ENCODE measurements at places on chromosomes 11 and 22.

DNA sequence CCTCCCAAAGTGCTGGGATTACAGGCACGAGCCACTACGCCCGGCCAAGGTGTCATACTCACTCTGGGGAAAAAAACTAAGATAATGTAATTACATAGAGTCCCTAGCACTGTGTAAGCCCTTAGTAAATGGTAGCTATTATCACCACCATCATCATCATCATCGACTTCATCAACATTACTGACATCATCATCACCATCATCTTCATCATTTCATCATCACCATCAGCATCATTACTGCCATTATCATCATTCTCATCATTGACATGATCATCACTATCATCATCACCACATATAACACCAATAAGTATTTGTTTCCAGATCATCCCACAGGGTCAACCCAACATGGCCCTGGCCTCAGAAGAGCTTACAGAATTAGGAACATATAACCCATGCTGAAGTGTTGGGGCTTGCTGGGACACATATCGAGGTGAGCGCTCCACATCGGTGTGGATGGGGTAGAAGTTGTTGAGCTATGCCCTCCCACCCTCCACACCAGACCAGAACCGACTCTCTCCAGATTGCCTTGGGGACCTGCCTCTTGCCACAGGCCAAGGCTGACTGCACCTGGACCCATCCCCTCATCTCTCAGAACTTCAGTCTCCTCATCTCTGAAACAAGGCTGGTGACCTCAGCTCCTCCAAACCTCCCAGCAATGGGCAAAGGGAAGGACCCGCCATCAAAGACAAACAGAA lies 14.7 kb upstream of the CD5 start:
- DNase-seq: no peak

DNA sequence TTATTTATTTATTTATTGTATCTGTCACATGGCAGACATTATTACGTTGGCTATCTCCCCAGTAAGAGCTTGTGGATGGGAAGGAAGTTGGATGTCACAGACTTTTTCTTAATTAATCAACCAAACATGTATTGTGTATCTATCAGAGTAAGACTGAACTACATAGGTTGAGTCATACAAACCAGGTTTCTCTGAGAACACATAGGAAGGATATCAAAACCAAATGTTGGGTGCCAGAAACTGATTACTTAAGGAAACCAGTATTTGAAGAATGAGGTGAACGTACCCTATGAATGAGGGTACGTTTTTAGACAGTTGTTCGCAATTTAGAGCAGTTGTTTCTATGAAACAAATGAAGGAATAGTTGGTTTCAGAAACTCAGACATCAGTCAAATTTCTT lies 136.4 kb downstream of the SLC17A6 start:
- no peak for DNase-seq

GRCh38 chr11:115425250-115425649 lies 79.0 kb downstream of the CADM1 start:
- DNase-seq: no peak

- DNase-seq: no peak
These were observed 293.9 kb upstream of the PLET1 start for GRCh38 chr11:112554586-112554985.

- no peak for DNase-seq
These were observed 89.6 kb downstream of the RASSF10 start for GRCh38 chr11:13098616-13099289.

DNA sequence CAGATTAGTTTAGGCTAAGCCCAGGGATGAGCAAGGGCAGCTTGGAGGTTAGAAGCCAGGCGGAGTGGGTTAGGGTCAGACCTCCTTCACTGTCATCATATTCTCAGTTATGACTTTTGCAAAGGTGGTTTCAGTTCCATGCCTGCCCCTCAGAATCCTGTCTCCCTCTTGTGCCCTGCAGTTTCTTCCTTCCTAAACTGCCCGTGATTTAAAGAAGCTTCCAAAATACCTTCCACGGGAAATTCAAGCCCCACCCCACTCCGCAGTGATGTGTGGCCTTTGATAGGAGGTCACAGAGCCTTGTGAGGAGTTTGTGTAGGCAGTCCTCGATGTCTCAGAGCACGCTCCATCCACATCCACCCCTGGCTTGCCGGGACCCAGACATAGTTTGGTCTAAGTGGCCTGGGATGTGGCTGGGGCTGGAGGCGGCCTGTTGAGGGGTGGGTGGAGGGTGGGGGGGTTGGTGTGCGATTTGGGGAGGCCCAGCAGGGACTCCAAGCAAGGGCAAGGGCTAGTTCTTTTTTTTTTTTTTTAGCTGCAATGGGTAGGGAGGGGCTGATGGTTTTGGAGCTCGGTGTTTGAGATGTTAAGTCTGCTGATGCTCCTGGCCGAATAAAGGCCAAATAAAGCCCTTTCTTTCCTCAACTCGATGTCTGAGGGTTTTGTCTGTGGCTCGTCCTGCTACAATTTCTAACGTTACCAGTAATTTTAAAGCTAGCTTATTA lies 1.6 kb upstream of the IFITM1 start:
- no peak for DNase-seq

DNA sequence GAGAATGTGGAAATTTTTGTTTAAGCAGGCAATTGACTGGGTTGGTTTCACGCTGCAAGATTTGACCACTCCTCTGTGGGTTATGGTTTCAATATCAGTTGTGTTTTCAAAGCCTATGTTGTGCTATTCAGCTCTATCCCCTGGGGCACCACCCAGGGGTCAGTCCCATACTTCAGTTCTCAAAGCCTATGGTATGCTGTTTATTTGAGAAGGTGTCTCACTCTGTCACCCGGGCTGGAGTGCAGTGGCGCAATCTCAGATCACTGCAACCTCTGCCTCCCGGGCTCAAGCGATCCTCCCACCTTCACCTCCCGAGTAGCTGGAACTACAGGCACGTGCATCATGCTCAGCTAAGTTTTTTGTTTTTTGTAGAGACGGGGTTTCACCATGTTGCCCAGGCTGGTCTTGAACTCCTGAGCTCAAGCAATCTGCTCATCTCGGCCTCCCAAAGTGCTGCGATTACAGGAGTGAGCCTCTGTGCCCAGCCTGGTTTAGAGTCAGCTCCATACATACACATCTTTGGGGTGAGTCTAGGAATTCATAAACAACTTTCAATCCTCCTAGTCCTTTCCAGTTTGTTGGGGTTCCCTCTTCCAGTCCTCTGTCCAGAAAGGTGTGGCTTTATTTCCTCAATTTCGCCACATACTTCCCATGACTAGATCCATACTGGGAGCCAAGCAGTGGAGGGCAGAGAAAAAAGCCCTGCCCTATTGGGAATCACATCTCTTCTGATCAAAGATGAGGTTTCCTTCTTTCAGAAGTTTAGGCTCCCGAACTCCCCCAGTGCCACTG lies 35.0 kb upstream of the MAPK1 start:
- no peak for DNase-seq

DNA sequence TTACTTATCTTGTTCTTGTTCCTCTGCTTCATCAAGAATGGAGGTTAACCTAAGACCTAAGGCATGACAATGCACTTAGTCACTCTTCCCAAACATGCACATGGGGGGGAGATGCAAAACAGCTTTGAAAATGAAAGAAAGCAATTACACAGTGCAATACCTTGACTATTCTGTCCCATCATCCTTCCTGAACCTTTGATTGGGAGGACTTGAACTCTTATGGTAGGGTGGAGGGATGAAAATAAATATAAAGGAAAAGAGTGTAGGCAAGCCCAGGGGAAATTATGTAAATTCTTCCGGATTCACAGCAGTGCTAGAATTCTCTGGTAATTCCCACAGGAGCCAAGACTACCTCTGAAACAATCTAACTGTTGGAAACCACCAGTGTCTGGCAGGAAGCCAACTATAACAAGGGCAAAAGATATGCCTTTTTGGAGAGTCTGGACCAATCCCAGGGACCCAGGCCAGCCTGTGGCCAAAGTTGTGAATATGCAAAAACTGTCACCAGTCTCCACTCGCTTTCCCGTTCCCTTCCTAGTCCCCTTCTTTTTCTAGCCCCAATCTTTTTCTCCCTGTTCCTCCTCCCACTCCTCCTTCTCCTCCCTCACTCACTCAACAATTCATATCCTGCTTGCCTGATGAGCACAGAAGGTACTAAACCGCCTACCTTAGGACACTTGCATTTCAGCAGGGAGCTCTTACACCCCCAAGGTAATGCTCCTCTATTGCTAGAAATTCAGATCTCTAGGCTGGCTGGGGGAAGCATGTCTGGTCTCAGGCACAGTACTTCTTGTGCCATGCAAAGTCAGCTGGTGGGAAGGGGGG lies 2.5 kb upstream of the RCN1 start:
- no peak for DNase-seq

- no peak for DNase-seq
These were observed 4.4 kb downstream of the HINFP start for GRCh38 chr11:119125821-119126220.

GRCh38 chr11:96150609-96151008 lies 192.4 kb downstream of the MAML2 start:
- no peak for DNase-seq

DNA sequence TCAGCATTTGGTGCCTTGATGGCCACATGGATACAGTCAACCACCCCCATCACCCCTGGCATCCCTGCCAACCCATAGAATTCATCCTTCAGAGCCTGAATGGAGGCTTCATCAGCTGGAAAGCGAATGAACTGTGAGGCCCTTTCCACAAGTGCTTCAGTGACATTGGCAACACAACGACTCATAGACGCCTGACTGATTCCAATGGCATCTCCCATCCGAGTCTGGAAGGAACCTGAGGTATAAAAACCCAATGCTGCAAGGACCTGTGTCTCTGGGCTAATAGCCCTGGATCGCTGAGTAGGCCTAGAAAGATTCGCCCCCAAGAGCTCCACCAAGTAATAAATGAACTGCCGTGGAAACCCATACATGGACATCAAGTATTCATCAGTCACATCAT lies 1.3 kb downstream of the HARBI1 start:
- no peak for DNase-seq

GRCh38 chr11:82864268-82864667 lies 36.0 kb downstream of the PRCP start:
- DNase-seq: no peak

DNA sequence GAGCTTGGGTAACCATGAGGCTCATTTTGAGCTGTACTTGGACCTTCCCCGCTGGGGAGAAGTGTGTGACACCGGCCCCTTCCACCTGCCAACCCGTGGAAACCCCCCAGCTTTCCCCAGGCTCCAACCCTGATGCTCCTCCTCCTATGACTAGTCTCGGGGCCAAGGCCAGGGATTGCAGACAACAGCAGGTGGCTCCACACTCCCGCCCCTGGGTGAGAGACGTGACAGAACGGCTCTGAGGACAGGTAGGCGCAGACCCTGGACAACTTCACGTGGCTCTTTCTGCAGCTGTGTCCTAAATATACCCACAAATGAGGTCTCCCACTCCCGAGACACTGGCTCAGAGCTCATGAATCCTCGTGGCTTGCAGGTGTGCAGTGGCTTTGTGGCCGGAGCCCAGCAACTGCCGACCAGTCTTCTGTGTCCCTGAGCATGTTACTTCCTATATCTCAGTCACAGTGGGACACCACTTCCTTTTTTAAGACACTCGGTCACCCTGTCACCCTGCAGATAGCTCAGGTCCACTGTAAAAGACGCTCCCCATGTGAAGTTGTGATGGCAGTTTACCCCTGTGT lies 55.2 kb downstream of the NECTIN1 start:
- DNase-seq: no peak

DNA sequence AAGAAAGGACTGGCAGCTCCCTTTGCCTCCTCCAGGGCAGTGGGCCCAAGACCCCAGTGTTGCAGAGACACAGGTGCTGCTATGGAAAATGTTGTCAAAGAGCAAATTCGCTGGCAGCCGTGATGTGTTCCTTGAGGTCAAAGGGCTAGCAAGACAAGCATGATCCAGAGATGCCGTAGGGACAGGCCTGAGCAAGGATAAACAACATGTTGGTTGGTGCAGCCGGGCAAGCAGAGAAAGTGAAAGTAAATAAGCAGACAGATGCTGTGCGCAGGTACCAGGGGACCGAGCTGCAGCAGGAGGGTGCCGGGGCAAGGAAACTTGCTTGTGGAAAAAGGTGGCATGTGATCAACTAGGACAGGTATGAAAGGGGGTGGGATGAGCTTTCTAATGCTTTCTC lies 125.5 kb upstream of the NECTIN1 start:
- no peak for DNase-seq

DNA sequence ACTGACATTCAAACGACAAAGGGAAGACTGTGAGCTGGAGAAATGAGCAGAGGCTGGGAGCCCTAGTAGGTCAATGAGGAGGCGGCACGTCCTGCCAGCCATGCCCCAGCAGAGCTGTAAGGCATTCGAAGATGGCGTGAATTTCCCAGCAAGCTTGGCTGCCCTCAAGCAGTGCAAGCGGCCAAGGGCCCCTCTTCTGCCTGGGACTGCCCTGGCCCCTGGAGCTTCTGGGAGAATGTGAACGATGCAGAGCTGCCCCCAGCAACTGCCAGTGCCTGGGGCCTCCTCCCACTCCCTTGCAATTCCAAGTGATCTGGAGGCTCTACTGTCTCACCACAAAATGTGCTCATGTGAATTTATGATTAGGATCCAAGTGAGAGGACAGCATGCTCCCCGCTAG lies 4.3 kb downstream of the PPM1F start:
- DNase-seq: no peak

- no peak for DNase-seq
These were observed 51.4 kb upstream of the SHISAL1 start for GRCh38 chr22:44363980-44364750.

- DNase-seq: no peak
These were observed 99.2 kb downstream of the C11orf65 start for GRCh38 chr11:108368134-108368533.

GRCh38 chr11:119728651-119729580 lies at the start of gene NECTIN1:
Gene NECTIN1 (minus strand): TSS chr11:119729200. CDS start chr11:119728553, 647 bp downstream.
- peak; percentile 84 for DNase-seq

DNA sequence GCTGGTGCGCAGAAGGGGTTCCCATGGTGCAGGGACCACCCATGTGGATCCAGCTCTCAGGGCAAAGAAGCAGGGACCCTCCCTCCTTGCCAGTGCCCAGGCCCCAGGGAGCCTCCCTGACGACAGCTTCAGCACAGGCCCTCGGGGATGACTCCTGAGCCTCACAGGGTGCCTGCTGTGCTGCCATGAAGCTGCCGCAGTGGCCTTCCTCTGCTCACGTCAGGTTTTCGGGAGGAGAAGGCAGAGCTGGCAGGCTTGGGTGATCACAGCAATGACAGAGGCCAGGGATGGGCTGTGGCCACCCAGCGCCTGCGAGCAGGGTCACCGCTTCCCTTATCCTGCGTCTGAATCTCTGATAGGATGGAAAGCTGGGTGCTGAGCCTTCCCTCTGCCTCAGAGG lies 276.2 kb downstream of the BRD1 start:
- DNase-seq: no peak

- no peak for DNase-seq
These were observed 635 bp upstream of the LDHA start for GRCh38 chr11:18393581-18394274.

- no peak for DNase-seq
These were observed 32.4 kb downstream of the SPECC1L start for GRCh38 chr22:24303007-24303406.

- DNase-seq: no peak
These were observed 117.2 kb upstream of the CLPB start for GRCh38 chr11:72551571-72551970.

GRCh38 chr11:114174712-114175495 lies 115.4 kb downstream of the ZBTB16 start:
- DNase-seq: no peak

GRCh38 chr11:64318766-64319761 lies 1.1 kb downstream of the PRDX5 start:
- DNase-seq: no peak

All from stimulated activated naive CD4-positive, alpha-beta T cell treated with Interleukin-2 at 50 U/mL for 16 hours (primary cell).